ENCODE measurements at places on chromosomes 1 and 21.

DNA sequence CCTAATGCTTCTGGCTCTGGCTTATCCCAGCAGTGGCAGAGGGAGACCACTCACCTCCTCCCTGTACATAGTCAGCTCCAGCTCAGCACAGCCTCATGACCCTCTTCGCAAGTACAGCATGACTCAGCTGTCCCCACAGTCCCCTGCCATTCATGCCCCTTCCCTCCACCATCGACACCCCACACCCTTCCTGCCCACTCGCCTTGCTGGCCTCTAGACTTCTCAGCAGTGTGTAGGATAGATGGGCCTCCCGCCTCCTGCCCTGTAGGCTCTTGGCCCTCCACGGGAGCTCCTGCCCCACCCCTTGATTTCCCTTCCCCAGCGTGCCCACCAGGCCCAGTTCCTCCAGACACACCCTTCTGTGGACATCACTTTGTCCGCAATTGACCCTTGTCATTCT lies 9.8 kb downstream of the NPR1 start:
- DNase-seq: no peak

- DNase-seq: no peak
These were observed 14.7 kb upstream of the CYYR1 start for GRCh38 chr21:26587736-26588201.

DNA sequence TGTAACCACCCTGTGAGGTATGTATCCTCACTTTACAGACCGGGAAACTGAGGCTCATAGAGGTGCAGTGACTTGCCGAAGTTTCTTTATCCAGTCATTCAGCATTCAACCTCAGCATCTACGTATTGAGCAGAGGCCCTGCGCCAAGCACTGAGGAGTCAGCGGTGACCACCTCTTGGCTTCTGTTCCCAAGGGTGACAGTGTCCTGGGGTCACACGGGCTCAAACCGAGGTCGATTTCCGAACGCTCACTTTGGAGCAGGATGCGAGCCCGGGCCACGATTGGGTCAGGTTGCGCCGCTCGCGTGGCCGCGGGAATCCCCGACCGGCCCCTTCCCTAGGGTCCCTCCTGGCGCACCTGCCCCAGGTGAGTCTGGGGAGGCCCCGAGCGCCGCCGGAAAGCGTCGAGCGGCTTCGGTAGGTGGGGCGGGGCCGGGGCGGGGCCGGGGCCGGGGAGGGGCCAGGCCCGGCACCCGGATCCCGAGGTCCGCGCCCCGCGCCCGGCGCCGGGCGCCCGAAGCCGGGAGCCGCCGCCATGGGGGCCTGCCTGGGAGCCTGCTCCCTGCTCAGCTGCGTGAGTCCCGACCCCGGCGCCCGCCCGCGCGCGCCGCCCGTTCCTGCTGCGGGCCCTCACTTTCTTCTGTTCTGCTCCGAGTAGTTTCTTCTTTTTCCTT lies at the start of gene SERINC2:
Gene SERINC2, plus strand, starts transcription at position 482 of the 673 bp plus-strand sequence. Its CDS starts 53 bp downstream, at position 535.
- DNase-seq: no peak

DNA sequence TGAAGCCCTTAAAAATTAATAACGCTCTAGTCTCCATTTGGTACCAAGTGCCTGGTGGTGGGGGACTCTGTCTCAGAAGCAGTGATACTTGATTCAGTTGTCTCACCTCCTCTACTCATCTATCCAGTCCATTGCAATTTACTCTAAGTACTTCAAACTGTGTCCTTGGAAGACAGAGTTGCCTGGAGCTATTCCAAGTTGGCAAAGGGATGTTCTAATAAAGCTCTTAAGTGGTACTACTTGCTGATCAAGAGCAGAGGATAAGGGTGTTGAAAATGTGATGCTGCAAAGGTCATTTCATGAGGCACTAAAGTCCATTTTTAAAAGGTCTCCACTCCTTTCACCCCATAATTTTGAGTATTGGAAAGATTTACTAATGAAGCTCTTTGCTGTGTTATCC lies 142.2 kb downstream of the NFIA start:
- DNase-seq: no peak

- DNase-seq: peak; percentile 17
These were observed 46.5 kb upstream of the RNF11 start for GRCh38 chr1:51189421-51190073.

DNA sequence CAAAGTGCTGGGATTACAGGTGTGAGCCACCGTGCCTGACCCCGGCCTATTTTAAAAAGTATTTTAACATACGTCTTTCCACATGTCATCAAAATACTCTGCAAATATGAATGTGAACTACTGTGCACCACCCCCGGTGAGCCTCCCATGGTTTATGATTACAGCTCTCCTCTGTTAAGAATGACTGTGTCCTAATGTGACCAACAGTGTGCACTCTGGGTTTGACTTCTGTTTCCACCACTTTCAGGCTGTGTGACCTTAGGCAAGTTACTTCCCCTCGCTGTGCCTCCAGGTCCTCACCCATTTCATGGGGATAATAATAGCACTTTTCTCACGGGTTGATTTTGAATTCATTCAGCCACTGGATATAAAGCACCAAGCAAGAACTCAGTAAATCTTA lies 14.7 kb downstream of the AMPD2 start:
- DNase-seq: no peak

DNA sequence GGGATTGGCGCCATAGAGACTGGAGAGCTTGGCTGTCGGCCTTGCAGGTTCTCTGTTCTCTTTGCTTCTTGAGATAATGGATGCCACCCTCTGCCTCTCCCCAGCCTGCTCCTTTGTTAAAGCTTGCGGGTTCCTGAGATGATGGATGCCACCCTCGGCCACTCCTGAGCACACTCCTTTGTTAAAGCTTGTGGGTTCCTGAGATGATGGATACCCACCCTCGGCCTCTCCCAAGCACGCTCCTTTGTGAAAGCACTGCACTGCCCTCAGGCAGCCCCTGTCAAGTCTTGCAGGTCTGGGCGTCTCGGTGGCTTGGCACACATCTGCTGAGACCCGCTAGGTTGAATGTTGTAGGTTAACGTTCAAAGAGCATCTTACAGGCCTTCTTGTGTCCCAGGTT lies 76.5 kb downstream of the SCCPDH start:
- DNase-seq: no peak

GRCh38 chr1:7299329-7299799 lies 471.7 kb upstream of the VAMP3 start:
- DNase-seq: no peak

- DNase-seq: no peak
These were observed 7.7 kb downstream of the C1orf226 start for GRCh38 chr1:162389021-162389818.

- DNase-seq: no peak
These were observed 98.0 kb upstream of the RALGPS2 start for GRCh38 chr1:178627037-178627436.

DNA sequence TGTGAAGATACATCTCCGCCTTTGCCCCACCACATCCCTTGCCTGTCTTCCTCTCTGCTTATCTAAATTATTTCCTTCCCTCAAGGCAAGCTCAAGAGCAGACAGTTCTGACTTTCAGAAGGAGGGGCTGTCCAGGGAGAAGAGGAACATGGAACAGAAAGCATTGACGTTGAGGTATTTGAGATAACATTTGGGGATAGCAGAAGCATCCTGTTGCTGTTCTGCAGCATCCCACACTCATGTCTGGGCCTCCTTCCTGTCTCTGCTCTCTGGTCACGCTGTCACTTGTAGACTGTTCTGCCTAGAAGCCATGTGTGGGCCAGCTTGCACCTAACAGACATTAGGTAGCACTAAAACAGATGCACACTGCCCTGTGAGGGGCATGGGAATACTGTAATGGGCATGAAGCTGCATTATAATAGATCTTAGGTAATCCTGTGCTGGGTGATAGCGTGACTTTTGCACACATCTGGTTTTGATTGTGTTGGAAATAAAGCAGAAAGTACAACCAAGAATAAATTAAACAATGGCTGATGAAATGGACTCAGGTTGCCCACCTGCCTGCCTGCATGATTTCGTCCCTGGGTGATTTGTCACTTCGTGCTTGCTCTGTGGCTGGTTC lies 660 bp upstream of the RD3 start:
- DNase-seq: no peak

GRCh38 chr21:32757804-32758203 lies 13.8 kb downstream of the PAXBP1 start:
- no peak for DNase-seq

DNA sequence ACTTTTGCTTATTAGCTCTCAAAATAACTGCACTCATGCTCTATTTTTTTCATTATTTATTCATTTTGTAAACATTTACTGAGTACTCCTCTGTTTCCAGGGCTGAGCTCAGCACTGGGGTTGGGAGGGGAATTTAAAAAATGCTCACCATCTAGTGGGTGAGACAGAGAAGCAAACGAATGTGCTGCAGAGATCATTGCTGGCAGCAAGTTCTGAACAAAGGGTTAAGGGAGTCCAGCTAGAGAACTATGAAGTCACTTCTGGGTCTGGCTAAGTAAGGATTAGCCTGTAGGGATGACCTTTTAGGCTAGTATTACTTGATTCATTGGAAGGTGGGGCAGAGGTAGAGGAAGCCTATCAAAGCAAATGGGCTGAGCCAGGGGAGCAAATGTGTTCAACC lies 99.1 kb upstream of the ZNF644 start:
- no peak for DNase-seq

GRCh38 chr1:87115891-87116290 lies 201.5 kb downstream of the HS2ST1 start:
- DNase-seq: no peak

- DNase-seq: no peak
These were observed 281.1 kb upstream of the CXADR start for GRCh38 chr21:17231771-17232170.

GRCh38 chr1:24173638-24174575 lies 13.2 kb downstream of the IFNLR1 start:
- DNase-seq: no peak

GRCh38 chr1:1219341-1219740 lies 5.4 kb upstream of the TNFRSF4 start:
- peak; percentile 61 for DNase-seq

GRCh38 chr1:19715334-19716203 lies 50.9 kb downstream of the HTR6 start:
- DNase-seq: peak; percentile 80

GRCh38 chr1:70517444-70517843 lies 106.4 kb downstream of the CTH start:
- no peak for DNase-seq

GRCh38 chr21:40569357-40569756 lies 277.6 kb downstream of the DSCAM start:
- no peak for DNase-seq

DNA sequence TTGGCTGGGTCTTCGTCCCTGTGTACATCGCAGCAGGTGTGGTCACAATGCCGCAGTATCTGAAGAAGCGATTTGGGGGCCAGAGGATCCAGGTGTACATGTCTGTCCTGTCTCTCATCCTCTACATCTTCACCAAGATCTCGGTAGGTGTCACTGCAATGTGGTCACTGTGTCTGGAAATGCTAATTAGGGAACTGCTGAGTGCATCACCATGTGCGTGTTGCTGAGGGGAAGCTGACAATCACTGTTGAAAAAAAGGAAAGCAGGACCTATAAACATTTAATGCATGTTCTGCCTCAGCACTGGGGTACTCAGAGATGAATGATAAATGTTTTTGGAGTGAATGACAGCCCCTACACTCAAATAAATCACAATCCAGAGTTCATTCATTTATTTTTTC lies 6.8 kb downstream of the SLC5A9 start:
- DNase-seq: no peak

GRCh38 chr1:231165371-231165770 lies 3.5 kb downstream of the TRIM67 start:
- no peak for DNase-seq

DNA sequence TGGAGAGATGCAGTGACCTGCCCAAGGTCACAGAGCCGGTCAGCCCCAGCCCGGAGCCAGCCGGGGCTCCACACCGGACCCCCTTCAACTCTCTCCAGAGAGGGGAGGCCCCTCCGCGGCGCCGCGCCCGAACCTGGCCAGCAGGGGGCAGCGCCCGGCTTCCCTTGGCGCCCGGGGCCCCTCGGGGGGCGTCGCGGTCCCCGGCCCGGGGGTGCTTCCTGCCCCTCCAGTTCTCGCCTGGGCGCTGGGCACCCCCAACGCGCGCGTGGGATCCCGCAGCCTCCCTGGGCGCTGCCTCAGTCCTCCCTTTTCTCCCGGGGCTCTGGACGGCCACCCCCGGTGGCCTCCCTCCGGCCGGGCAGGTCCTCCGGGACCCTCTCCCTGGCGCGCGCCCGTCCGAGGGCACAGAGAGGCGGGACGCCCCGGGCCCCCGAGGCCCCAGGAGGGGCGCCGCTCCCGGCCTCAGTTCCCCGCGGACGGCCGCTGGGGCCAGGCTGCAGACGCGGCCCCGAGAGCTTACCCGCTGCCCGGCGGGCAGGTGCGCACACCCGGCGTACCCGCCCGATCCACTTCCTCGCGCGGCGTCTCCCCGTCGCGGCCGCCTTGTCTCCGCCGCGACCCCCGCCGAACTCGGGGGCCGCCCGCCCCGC lies 406 bp downstream of the HTR1D start:
- DNase-seq: peak; percentile 14

DNA sequence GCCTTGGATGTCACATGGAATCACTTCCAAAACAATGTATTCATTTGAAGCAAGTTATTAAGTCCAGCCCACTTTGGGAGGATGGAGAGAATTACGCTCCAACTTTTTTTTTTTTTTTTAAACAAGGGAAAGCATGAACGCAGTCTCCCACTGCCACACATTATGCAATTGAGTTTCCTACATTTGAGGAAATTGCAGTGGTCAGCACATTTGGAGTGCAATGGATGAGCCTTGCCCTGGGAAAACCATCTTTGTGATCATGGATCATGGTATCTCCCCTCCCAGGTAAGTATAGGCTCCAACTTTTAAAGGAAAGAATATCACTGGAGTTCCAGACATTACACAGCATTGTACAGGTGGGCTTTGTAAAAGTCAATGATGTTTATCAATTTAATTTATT lies 26.7 kb downstream of the MAP10 start:
- no peak for DNase-seq

DNA sequence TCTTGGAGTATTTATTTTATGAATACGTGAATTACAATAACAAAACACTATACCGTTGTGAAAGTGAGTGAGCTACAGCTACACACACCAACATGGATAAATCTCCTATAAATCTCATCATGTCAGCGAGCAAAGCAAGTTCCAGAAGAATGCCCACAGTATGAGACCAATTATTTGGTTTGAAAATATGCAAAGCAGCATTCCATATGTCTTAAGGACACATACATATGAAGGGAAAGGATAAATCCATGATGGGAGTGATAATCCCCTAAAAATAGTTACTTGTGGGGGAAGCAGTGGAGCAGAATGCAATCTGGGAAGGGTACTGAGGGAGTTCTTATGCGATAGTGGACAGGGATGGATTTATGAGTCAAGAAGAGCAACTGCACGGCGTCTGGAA lies 261.3 kb downstream of the DISC1 start:
- DNase-seq: no peak
